Activated CD8-positive, alpha-beta T cell treated with anti-CD3 and anti-CD28 coated beads for 36 hours (primary cell): ENCODE measurements at places on chromosomes 4 and X.
A peak's percentile ranks its signal among the peaks of the same experiment; 100 is the strongest.

DNA sequence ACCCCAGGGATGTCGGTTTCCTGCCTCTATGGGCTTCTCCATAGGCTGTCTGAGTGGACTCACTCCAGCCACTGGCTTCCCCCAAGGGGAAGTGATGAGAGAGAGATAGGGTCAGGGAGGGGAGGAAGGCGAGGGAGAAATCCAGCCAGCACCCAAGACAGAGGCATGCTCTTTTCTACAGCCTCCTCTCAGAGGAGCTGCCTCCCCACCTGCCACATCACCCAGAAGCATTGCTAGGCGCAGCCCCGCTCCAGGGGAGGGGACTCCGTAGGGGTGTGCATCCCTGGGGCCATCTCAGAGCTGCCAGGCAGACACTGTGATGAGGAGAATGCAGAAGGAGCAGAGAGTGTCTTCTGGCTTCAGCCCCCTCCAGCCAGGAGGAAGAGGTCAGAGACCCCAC, 109.5 kb upstream of the NKX1-1 start:
- DNase-seq: no peak

GRCh38 chr4:185479507-185479971, 8.0 kb upstream of the CCDC110 start:
- DNase-seq: peak; percentile 14

DNA sequence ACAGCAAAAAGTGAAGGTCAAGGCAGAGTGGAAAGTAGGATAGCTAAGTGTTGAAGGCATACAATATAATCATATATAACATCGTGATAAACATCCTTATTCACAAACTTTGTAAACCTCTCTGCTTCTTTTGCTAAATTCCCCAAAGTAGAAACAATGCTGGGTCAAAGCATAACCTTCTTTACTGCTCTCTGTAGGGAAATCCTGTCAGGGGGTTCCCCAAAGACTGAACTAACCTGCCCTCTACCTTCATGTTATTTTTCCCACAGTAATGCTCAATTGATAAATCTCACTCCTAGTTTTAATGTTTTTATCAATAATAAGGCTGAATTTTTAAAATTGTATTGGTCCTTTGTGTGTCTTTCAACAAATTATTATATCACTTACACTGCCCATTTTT, 55.7 kb downstream of the DCHS2 start:
- DNase-seq: no peak

GRCh38 chrX:120559804-120560203, 958 bp downstream of the CUL4B start:
- DNase-seq: no peak

GRCh38 chr4:11436673-11437072, 8.0 kb upstream of the HS3ST1 start:
- no peak for DNase-seq

DNA sequence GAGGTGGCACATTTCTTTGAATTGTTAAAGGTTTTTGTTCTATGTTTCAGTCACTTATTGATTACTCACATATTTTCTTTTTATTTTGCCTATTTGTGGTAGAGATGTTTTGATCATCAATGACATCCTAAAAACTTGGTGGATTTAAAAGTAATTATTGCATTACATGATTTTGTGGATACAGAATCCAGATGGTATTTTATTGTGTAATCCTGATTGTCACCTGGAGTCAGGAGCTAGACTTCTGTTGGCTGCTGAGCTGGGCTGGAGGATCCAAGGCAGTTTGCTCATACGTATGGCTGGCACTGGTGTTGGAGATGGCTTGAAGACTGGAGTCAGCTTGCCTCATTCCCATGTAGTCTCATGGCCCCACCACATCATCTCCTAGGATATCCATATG, 1009.6 kb upstream of the PCDH7 start:
- no peak for DNase-seq

- no peak for DNase-seq
These were observed 28.1 kb upstream of the GPC3 start for GRCh38 chrX:134013524-134013923.

- DNase-seq: no peak
These were observed 2211.9 kb upstream of the TENM3 start for GRCh38 chr4:180031330-180031729.

GRCh38 chrX:119942831-119943184, 743 bp downstream of the NKAP start:
- DNase-seq: no peak

- no peak for DNase-seq
These were observed 28.3 kb downstream of the MAEA start for GRCh38 chr4:1318046-1318375.

- no peak for DNase-seq
These were observed 146.4 kb upstream of the DIAPH2 start for GRCh38 chrX:96538104-96538725.
